Stimulated activated effector memory CD8-positive, alpha-beta T cell treated with anti-CD3 and anti-CD28 coated beads, Interleukin-12 subunit alpha, Interleukin-12 subunit beta, amount 100 ng/mL, for 72 hours (primary cell): ENCODE measurements at places on chromosomes 5 and 9.

DNA sequence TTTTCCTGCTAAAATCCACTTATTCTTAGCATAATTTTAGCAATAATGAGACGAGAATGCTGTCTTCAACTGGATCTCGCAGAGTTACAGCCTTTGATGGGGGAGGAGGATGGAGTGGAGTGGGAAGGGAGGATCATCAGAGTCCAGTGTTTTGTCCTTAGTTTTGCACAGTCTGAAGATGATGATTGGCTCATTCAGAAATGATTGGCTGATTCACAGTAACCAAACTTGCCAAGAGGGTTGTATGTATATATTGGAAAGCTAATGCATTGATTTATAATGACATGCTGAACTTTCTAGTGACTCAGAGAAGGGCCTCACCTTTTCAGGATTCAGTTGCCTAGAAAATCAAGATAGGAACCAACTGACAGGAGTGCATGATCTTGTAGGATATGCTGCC lies 448.0 kb downstream of the CCDC171 start:
- DNase-seq, result no peak

DNA sequence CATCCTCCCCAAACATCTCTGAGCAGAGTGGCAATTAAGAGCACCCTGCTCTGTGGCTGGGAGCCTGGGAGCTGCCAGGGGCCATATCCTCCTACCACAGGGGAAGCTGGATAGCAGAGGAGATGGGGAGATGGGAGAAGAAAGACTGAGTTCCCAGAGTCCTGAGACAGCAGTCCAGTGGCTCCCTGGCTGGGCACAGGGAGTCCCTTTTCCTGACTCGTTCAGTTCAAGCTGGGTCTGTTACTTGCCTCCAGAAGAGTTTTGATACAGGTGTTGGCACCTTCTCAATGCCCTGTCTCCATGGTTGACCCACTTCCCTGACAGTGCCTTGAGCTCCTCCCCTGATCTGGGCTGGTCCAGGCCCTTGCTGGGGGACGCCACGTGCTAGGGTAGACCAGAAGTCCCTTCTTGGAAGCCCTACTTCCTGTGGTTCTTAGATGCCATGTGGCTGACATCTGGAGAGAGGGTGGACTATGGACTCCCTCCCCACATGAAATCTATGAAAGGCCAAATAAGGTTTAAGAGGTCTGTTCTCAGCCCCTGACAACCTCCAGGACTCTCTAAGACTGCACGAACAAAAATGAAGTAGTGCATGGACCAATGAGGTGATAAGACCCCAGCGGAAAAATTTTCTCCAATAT lies 166.2 kb downstream of the AUH start:
- no peak for DNase-seq

DNA sequence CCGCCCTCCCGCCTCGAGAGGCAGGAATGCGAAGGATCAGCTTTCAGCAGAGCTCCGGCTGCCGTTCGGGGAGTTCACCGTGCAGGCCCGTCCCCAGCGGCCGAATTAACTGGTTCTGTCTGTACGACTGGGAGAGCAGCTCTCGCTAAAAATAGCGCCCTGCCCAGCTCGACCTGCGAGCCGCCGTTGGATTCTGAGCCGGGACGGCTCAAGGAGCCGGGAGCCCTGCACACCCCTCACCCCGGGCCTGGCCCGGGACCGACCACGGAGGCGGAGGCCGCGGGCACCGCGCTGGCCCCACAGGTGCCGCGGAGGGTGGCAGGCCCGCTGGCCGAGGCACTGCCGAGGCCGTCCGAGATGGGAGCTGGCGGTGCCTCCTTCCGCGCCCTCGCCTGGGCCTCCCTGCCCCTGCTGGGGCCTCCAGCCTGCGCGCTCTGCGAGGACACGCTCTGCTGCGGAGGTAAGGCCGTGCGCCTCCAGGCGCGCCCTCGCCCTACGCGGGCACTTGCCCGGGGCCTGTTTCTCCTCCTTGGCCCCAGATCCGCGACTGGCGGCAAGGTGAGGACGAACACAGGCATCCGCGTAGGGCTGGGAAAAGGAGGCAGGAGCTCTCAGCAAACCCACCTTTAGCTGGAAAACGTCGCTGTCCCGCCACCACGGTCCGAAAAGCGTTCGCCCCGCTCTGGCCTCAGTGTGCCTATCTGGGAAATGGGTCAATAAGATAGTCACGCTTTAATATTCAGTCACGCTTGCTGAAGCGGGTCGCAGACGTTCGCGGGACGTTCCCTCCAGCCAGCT lies 53.1 kb upstream of the DAB2IP start:
- no peak for DNase-seq

DNA sequence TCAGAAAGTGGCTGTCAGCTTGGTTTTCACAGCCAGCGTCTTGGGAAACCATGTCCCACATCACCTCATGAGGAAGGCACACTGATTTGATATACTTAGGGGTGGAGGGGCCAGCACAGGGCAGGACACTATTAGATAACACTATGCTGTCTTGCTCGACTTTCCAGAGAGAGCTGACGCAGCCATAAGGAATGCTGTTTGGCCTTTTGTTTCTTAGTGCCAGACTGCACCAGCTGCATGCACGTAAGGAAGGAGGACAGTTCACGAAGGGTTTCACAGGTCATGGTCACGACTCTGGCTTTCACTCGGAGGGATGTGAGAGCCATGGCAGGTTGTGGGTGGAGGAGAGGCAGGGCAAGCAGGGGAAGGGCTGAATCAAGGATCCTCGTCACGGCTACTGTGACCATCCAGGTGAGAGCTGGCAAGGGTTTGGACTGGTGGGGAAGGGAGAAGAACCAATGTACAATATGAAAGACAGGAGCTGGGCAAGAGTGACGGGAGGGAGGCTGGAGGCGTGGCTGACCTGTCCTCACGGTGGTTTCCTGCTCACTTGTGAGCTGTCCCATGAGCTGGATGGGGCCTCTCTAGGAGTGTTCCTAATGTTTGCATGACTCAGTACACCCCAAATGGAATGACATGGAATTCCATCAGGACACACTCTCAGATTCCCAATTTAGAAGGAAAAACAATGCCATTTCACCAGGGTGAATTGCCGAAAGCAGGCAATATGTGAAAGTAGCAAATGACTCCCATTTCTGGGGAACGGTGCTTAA lies 61.7 kb downstream of the OTULIN start:
- DNase-seq, result no peak

- no peak for DNase-seq
Observed at GRCh38 chr5:177434942-177435738, 8.7 kb downstream of the GRK6 start.

GRCh38 chr9:112532427-112532826 lies 45.8 kb downstream of the KIAA1958 start:
- DNase-seq, result no peak

- DNase-seq, result no peak
Observed at GRCh38 chr9:16996901-16997491, 126.5 kb upstream of the BNC2 start.

- DNase-seq, result no peak
Observed at GRCh38 chr5:76166886-76167576, 83.8 kb downstream of the SV2C start.

GRCh38 chr9:10774051-10774450 lies 161.2 kb upstream of the PTPRD start:
- no peak for DNase-seq

- DNase-seq, result no peak
Observed at GRCh38 chr5:58239045-58239444, 220.8 kb downstream of the PLK2 start.

- DNase-seq, result no peak
Observed at GRCh38 chr5:37710965-37711364, 128.9 kb downstream of the GDNF start.

- no peak for DNase-seq
Observed at GRCh38 chr5:57784121-57784520, 301.5 kb upstream of the ACTBL2 start.
